ENCODE measurements at places on chromosomes 1 and 21.

DNA sequence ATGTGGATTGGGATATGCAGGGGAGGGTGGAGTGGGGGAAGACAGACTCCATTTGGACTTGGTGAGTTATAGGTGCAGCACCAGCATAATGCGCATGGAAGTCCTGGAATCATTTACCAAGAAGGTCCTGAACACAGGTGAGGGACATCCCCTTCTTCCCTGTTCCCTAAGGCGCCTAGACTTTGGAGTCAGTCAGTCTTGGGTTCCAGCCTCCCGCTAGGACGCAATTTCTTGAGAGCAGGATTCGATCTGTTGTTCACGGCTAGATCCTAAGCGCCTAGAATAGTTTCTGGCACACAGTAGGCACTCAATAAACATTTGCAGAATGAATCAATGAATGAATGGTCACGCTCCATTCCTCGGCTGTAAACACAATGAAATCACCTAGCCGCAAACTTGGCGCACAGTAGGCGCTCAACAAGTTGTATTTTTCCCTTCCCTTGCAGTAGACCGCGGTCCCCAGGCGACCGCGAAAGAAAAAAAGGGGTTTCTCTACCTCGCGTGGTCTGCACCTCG, 1.0 kb upstream of the AK4 start:
- DNase-seq, result no peak

DNA sequence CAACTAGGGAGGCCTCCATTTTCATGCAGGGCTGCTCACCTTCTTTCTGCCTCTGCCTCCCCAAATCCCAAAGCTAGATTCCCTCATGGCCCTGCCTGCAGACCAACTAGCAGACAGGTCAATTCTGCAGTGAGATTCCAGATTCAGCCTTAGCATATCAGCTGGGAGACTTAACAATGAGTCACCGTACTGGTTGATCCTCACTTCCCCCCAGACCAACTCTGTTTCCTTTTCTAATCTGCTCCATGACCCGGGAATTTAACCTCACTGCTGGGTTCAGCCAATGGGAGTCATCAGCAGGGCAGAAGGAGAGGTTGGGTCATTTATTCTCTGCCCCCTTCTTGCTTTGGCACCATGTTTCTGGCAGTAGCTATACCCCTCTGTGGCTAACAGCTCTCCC, 140.6 kb upstream of the GRIK3 start:
- no peak for DNase-seq

- DNase-seq, result no peak
Measured at GRCh38 chr1:112517231-112517630, 8.5 kb downstream of the WNT2B start.

DNA sequence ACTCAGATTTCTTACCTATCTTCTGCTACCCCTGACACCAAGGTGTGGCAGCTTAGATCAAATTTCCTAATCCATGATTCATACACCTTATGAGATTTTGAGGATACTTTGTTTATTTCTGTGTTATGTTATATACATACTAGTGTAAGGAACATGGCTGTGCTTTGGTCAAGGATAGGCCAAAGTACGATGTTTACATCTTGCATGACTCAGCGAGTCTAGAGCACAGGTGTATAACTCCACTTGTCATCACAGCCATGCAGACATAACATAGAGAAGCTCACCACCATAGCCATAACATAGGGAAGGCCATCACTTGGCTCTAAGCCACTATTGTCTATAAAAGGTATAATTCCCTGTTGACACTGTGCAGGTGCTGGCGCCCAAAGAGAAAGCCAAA, 61.2 kb downstream of the GBP6 start:
- DNase-seq, result no peak

DNA sequence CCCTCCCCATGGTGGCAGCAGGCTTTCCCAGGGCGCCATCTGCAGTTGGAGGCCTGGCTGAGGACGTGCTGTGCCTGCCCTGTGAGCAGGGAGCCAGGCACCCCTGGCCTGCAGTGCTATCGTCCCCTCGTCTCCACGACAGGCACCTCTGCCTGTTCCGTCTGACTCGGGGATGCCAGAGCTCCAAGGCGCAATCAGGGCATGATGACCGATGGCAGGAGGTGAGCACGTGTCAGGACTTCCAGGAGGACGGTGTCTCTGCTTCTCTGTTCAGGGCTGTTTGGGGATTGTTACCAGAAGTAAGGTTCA, 125.2 kb downstream of the PCBP3 start:
- DNase-seq, result no peak

- DNase-seq, result no peak
Measured at GRCh38 chr1:219415915-219416314, 197.0 kb downstream of the ZC3H11B start.

GRCh38 chr1:40652468-40652867, 13.0 kb downstream of the RIMS3 start:
- DNase-seq, result no peak

GRCh38 chr1:193539731-193540459, 353.5 kb upstream of the B3GALT2 start:
- DNase-seq, result no peak
